ENCODE measurements at places on chromosomes 2 and 18.

DNA sequence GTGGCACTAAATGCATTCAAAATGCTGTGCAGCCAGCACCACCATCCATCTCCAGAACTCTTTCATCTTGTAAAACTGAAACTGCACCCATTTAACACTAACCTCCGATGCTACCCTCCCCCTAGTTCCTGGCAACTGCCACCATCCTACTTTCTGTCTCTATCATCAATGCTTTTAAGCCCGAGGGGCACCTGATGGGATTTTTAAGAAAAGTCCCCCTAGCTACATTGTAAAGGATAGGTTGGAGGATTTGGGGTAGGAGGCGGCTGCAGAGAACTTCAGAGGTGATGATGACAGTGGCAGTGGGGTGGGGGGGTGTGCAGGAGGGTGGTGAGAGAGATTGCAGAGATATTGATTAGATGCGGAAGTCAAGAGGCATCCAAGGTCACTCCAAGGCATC, 10.8 kb upstream of the YWHAQ start:
- DNase-seq, result no peak
- H3K36me3 ChIP-seq, result no peaks in the 10 kb centered on the region
- H3K27ac ChIP-seq, result no peak overlapping the region
- peaks cover 23% of the 10 kb centered on the region for H3K4me1 ChIP-seq
- no peaks in the 10 kb centered on the region for H3K27me3 ChIP-seq

- H3K36me3 ChIP-seq, result no peaks in the 10 kb centered on the region
- no peak overlapping the region for H3K4me3 ChIP-seq
- no peak for DNase-seq
- no peak overlapping the region for H3K27ac ChIP-seq
- H3K4me1 ChIP-seq, result no peaks in the 10 kb centered on the region
Observed at GRCh38 chr2:205787761-205788160, 105.5 kb downstream of the NRP2 start.

- H3K4me1 ChIP-seq, result no peaks in the 10 kb centered on the region
- no peaks in the 10 kb centered on the region for H3K36me3 ChIP-seq
- peaks cover 39% of the 10 kb centered on the region for H3K27me3 ChIP-seq
- H3K4me3 ChIP-seq, result no peak overlapping the region
- DNase-seq, result no peak
Observed at GRCh38 chr2:29485631-29486030, 370.4 kb downstream of the CLIP4 start.

DNA sequence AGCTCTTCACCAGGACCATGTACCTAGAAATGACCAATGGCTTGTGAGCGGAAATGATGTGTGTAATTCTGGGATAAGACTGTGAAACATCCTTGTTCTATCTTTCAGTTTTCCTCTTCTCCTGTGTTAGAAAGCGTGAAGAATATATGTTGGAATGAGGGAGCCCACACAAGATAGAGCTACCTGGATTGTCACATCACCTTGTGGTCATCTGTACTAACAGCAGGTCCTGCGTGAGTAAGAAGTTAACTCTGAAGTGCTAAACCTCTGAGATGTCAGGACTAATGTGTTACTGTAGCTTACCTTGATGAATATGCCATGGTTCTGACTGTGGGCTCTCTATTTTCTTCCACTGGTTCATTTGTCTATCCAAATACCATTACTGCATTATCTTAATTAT, 75.6 kb downstream of the FASTKD2 start:
- no peak overlapping the region for H3K27ac ChIP-seq
- no peaks in the 10 kb centered on the region for H3K36me3 ChIP-seq
- H3K4me1 ChIP-seq, result no peaks in the 10 kb centered on the region

- H3K27me3 ChIP-seq, result no peaks in the 10 kb centered on the region
- peak overlapping the region; percentile 89 for H3K4me3 ChIP-seq
- peaks cover 11% of the 10 kb centered on the region for H3K36me3 ChIP-seq
- H3K4me1 ChIP-seq, result peaks cover 36% of the 10 kb centered on the region
- peak overlapping the region; percentile 86 for H3K27ac ChIP-seq
- DNase-seq, result no peak
Observed at GRCh38 chr2:10810202-10811161, 2.1 kb downstream of the PDIA6 start.

DNA sequence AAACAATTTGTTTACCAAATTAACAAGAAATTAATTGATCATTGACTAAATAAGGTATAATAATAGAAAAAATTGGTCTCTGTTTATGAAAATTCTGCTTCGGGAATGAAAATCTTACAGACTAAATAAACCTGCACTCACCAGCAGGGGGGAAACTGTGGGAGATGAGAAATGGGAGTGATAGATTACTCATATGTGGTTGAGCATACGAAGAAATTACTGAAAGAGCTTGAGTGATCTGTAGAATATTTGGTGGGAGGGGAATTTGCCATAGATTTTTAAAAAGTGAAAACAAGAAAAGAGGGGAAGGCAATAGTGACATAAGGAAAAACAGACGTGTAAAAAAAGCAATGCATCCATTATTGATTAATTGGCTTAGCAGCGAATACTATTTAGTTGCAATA, 2.2 kb downstream of the HMSD start:
- no peak overlapping the region for H3K27ac ChIP-seq
- H3K27me3 ChIP-seq, result peaks cover 13% of the 10 kb centered on the region
- DNase-seq, result no peak

DNA sequence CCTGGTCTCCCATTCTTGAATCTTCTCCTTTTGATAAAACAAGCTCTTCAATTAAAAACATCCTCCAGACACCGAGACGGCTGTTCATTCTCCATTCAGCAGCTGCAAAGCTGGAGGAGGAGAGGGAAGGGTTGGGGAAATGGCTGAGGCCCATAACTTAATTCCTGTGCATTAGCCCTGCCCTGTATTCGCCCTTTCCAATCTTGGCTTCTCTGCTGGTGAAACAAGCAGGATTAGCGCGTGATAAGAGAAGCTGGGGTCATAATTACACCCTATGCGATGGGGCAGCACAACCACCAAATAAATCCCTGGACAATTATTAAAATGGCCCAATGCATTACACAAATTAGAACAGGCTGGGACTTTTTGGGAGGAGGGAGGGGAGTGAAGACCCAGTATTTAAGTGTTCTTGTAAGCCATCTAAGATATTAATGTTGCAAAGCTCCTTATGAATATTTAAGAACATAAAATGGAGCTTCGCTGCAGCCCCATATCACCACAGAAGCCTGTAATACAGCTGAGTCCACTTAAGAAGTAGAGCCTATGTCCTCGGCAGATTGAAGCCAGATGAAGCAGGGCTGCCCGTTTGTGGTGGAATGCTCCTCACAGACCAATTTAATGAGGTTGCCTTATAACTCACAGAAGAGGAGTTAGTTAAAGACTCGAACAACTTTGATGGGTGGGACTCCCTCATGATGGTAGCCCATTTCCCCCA, 176.6 kb upstream of the SKOR2 start:
- no peak overlapping the region for H3K27ac ChIP-seq
- H3K36me3 ChIP-seq, result no peaks in the 10 kb centered on the region
- no peak overlapping the region for H3K4me3 ChIP-seq
- H3K4me1 ChIP-seq, result no peaks in the 10 kb centered on the region
- no peak for DNase-seq

DNA sequence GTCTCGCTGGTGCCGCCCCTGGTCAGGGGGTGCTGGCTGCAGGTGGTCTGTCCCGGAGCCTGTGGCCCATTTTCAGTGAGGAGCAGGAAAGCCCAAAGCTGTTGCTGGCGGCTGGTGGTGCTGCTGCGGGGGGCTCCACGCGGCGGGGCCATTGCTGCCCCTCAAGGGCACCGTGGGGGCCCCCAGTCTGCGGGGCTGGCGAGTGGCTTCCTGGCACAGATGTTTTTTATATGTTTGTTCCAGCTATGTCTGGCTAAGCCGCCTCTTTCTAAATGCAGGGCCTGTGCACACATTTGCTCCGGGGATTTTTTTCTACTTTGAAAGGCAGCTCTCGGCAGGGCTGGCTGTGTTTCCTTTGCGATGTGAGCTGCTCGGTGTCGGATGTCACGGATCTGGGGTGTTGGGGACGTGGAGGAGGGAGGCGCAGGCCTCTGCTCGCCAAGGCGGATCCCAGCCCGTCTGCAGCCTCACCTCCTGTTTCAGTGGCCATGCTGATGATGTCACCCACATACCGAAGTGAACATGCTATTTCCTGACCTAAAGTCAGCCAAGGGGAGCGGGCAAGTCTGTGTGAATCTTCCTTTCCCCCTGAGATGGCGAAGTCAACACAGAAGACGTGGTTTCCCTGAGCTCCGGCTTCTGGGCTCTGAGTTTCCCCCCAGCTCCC, 112.0 kb upstream of the CTDP1 start:
- H3K4me3 ChIP-seq, result no peak overlapping the region
- no peaks in the 10 kb centered on the region for H3K4me1 ChIP-seq
- H3K27ac ChIP-seq, result no peak overlapping the region
- H3K36me3 ChIP-seq, result no peaks in the 10 kb centered on the region
- no peak for DNase-seq

GRCh38 chr2:133822517-133823225, 254.4 kb upstream of the NCKAP5 start:
- H3K4me3 ChIP-seq, result no peak overlapping the region
- H3K27me3 ChIP-seq, result peaks cover 38% of the 10 kb centered on the region
- H3K27ac ChIP-seq, result no peak overlapping the region
- no peaks in the 10 kb centered on the region for H3K4me1 ChIP-seq

DNA sequence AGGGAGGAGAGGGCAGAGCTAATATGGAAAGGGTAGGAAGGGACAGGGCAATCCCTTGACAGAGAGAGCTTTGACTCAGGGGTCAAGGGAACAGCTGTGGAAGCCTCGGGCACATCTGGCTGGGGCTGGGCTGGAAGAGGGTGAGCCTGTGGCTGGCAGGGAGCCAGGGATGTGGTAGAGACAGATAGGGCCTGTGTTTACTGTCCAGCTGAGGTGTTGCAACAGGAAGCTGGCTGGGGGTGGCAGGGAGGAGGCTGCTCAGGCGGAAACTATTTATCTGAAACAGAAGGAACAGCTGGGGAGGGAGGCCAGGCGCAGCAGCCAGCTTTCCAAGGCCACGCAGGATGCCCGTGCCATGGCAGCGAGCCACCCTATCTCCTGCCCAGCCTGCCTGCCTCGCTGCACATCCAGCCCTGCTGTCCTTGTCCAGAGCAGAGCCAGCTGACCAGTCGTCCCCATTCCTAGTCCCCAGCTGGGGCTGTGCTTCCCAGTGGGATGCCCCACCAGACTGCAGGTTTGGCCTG, 264.7 kb downstream of the CYP26B1 start:
- H3K36me3 ChIP-seq, result no peaks in the 10 kb centered on the region
- no peak for DNase-seq
- no peaks in the 10 kb centered on the region for H3K4me1 ChIP-seq

GRCh38 chr2:181764095-181764963, 84.0 kb upstream of the NEUROD1 start:
- no peaks in the 10 kb centered on the region for H3K4me1 ChIP-seq
- H3K27me3 ChIP-seq, result peaks cover 37% of the 10 kb centered on the region
- H3K4me3 ChIP-seq, result no peak overlapping the region
- no peaks in the 10 kb centered on the region for H3K36me3 ChIP-seq
- H3K27ac ChIP-seq, result no peak overlapping the region

GRCh38 chr2:65382776-65383357, 49.5 kb downstream of the SPRED2 start:
- DNase-seq, result peak; percentile 39
- H3K4me1 ChIP-seq, result peaks cover 15% of the 10 kb centered on the region
- H3K27me3 ChIP-seq, result no peaks in the 10 kb centered on the region
- H3K36me3 ChIP-seq, result no peaks in the 10 kb centered on the region
- H3K4me3 ChIP-seq, result peak overlapping the region; percentile 46
- H3K27ac ChIP-seq, result peak overlapping the region; percentile 80

- DNase-seq, result no peak
- H3K36me3 ChIP-seq, result peaks cover 3% of the 10 kb centered on the region
- H3K27ac ChIP-seq, result no peak overlapping the region
- H3K4me3 ChIP-seq, result no peak overlapping the region
Observed at GRCh38 chr18:45727068-45727467, 3.1 kb downstream of the SLC14A1 start.

DNA sequence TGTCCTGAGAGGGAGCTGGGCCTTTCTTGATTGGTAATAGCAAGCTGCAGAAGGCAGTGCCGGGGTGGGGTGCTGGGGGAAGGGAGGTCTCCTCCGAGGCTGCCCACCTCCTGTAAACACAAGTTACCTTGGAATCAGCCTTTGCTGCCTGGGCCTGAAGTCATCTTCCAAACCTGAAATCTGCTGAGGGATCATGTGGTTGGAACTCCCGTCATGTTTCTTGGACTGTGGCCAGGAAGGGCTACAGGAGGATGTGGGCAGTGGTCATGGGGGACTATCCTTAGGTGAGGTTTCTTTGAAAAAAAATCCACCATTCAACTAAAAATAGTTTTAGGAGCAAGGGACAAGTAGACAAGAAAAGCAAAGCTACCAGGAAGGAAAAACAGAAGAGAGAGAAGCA, 74.2 kb downstream of the CDK15 start:
- DNase-seq, result no peak
- no peaks in the 10 kb centered on the region for H3K36me3 ChIP-seq
- no peak overlapping the region for H3K4me3 ChIP-seq
- no peak overlapping the region for H3K27ac ChIP-seq
- H3K27me3 ChIP-seq, result peaks cover 72% of the 10 kb centered on the region
- peaks cover 10% of the 10 kb centered on the region for H3K4me1 ChIP-seq

GRCh38 chr18:5630900-5631413, 87.2 kb upstream of the EPB41L3 start:
- no peaks in the 10 kb centered on the region for H3K4me1 ChIP-seq
- peaks cover 20% of the 10 kb centered on the region for H3K27me3 ChIP-seq
- H3K36me3 ChIP-seq, result no peaks in the 10 kb centered on the region
- H3K27ac ChIP-seq, result no peak overlapping the region
